ENCODE measurements at places on chromosomes 7 and 10.

DNA sequence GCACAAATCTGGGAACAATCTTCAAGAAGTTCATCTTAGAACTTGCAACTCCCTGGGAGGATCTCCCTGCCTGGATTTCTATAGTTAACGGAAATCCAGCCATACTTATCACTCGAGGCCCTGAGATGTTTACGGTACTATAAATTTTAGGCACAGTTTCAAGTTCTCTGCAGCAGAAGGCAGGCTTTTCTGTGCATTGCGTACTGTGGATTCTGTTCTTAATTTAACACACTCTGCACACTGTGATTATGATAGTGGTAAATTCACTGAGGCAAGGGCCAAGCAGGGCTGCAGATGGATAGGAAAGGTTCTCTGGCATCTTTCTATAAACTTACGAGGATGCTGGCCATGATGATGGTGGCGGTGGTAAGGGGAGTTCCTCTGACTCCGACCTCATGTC lies 10.6 kb downstream of the INHBA start:
- DNase-seq: no peak

DNA sequence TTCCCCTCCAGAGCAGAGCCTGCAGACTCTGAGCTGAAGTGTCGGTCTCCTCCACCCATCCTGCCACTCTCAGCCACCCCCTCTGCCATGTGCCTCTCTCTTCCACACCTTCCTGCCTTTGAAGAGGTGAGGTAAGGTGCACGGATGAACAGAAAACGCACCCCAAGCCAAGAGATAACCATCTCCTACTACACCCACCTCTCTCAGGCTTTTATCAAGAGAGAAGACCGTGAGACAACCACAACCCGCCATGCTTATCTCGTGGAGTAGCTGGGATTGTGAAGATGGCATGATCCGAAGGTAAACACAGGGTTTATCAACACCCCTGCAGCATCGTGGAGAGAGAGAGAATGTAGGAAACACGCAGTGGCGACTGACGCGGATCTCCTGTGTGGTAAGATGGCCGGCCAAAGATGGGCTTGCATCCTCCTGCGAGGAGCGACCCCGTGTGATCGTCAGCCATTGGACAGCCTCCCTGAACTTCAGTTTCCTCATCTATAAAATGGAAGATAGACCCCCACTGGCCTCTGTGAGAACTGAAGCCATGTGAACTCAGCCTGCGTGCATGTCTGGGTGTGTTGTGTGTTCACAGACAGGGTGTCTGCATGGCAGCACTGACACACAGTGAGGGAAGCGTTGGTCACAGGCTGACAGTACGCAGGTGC lies 219.0 kb downstream of the DIP2C start:
- no peak for DNase-seq

DNA sequence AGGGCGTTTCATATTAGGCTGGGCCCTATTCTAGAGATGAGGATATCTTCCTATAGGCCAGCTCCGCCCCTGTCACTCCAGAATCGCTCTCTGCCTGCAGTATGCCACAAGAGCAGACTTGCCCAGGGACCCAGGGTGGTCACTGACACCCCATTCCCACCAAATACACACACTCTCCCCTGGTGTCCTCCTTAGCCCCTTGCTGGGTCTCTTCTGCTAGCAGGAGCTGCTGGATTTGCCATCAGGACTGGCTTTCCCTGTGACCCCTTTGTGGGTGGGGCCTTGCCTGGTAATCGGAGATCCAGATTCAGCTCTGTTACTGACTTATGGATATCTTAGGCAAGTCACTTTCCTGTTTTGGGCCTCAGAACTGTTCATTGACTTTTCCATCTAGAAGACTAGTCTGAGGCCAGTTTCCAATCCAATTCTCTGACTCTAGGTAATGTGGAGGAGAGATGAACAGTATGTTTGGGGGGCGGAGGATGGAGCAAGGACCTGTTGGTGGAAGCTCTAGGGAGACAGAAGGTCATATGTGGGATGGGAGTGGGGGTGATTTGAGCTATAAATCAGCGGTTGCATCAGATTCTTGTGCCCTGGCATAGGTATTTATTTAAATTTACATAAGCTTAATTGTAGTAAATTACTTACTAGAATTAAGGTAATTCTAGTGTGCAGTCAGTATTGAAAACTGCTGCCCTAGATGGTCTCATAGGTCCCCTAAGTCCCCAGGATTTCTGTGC lies 1.6 kb downstream of the TSPAN15 start:
- DNase-seq: no peak

DNA sequence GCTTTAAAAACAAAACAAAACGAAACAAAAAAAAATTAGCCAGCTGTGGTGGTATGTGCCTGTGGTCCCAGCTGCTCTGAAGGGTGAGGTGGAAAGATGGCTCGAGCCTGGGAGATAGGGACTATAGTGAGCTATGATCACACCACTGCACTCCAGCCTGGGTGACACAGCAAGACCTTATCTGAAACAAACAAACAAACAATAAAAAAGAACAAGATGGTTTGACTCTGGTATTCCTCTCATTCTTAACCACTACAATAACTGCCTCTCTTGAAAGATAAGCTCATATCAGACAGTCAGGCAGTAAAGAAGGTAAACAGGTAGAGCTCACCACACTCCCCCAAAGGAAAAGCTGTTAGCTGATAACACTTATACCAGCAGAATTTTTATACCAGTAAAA lies 14.1 kb upstream of the DUSP5 start:
- no peak for DNase-seq

DNA sequence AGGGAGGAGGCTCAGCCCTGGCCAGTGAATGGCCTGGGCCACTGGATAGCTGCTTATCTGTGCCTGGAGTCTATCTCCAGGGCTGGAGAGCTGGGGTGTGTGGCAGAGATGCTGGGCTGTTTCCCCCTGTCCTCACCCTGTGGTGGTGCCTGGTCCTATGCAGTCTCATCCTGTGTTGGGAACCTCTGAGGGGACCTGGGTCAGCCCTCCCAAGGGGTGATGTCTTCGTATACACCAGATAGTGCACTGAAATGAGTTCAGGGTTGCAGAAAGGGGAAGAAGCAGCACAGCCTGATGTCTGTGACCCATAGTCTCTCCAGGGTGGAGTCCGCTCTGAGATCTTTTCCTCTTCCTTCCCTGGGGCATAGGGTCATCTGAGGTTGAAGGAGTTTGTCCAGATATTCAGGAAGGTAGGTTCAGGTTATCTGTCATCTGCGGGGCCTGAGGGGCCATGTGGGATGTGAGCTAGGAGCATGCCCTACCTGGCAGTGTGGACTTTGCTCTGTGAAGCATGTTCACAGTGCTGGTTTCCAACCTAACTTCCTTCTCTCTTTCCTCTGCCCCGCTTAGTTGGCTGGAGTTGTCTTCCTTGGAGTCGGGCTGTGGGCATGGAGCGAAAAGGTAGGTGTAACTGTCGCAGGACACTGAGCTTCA lies 33.4 kb upstream of the SH2D4B start:
- DNase-seq: no peak

- DNase-seq: no peak
These were observed 91.6 kb downstream of the WDR37 start for GRCh38 chr10:1147810-1148209.

GRCh38 chr10:124579011-124579399 lies 117.4 kb downstream of the LHPP start:
- peak; percentile 23 for DNase-seq

DNA sequence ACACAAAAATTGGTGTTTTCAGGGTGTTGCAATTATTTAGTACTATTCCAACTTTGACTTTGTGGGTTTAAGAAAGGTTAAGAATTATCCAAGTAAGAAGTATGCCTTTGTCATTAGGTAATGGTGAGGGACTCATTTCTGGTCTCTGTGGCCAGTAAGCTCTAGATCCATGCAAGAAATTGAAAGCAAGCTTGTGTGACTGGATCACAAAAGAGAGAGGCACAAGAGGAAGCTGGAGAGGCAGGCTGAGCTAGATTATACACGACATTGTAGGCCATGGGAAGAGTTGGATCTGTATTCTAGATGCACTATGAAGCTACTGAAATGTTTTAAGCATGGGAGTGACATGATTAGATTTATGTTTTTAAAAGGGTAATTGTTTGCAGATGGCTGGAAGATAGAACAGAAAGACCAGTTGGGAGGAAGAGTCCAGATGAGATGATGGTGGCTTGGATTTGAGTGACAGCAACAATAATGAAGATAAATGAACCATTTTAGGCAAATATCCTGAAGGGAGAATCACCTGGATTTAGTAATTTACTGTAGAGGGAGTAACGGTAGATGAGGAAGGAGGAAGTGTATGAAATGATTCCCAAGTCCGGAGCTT lies 50.0 kb downstream of the CALD1 start:
- no peak for DNase-seq

DNA sequence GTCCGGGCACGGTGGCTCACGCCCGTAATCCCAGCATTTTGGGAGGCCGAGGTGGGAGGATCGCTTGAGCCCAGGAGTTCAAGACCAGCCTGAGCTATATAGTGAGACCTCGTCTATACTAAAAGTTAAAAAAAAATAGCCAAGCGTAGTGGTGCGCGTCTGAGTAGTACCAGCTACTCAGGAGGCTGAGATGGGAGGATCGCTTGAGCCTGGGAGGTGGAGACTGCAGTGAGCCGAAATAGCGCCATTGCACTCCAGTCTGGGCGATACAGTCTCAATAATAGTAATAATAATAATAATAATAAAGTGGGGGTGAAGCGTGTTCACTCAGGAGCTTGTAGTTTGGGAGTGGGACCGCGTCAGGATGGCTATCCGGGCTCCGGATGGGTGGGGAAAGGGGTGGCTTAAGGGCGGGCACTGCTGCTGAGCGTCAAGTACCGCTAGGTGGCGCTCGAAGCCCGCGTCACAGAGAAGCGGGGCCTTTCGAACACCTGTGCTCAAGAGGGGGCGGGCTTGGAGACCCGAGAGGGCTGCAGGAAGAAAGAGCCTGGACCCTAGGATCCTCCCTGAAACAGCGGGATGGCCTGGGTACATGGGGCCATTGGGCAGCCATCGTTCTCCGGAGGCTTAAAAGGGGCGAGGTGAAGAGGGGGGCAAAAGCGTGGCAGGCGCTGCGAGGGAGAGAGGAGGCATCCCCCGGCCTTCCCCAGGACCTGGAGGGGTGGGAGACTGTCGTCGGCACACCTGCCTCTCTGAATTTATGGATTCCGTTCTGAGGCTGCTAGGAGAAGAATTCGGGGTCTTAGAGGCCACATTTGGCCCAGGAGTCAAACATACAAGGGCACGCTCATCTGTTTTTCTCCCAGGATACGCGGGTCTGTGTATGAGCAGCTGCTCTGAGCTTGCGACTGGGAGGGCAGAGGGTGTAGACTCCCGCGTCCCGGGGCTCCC lies 14.5 kb downstream of the LBX1 start:
- DNase-seq: peak; percentile 72

GRCh38 chr7:100829150-100829716 lies 1.9 kb upstream of the EPHB4 start:
- peak; percentile 90 for DNase-seq

GRCh38 chr7:11120068-11120664 lies 146.5 kb downstream of the PHF14 start:
- DNase-seq: no peak

DNA sequence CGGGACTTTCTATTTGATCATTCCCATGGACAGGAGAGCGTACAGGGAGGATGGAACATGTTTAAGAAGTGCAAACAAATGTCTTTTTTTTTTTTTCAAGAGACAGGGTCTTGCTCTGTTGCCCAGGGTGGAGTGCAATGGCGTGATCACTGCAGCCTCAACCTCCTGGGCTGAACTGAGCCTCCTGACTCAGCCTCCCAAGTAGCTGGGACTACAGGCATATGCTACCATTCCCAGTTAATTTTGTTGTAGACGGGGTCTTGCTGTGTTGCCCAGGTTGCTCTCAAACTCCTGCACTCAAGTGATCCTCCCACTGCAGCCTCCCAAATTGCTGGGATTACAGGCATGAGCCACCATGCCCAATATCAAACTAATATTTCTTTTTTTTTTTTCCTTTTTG lies 40.5 kb downstream of the SPDYE5 start:
- no peak for DNase-seq

DNA sequence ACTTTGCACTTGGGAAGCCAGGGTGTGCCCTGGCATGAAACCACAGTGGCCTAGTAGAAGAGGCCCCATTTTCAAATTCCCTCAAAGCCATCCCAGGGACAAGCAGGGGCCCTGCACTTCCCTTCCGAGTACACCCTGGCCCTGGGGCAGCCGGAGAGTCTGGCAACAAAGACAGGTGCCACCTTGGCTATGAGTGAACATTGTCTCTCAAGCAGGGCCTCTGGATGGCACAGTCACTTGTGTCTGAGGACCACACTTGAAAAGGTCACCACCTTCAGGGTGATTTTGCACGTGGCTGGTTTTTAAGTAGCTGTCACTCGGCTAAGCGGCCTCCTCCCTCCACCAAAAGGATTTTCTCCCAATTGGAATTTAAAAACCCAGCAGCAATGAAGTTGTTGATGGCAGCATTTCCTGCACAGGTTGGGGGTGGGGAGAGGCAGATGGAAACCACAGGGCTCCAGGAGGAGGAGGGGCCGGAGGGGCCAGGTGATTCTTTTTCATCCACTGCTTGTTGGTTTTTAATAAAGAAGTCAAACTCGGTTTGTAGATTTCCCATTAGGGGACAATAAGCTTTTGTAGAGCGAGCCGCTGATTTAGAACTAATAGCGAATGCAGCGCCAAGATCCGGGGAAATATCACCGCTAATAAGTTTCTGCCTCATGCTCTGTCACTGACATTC lies 33.9 kb downstream of the C10orf105 start:
- DNase-seq: no peak

DNA sequence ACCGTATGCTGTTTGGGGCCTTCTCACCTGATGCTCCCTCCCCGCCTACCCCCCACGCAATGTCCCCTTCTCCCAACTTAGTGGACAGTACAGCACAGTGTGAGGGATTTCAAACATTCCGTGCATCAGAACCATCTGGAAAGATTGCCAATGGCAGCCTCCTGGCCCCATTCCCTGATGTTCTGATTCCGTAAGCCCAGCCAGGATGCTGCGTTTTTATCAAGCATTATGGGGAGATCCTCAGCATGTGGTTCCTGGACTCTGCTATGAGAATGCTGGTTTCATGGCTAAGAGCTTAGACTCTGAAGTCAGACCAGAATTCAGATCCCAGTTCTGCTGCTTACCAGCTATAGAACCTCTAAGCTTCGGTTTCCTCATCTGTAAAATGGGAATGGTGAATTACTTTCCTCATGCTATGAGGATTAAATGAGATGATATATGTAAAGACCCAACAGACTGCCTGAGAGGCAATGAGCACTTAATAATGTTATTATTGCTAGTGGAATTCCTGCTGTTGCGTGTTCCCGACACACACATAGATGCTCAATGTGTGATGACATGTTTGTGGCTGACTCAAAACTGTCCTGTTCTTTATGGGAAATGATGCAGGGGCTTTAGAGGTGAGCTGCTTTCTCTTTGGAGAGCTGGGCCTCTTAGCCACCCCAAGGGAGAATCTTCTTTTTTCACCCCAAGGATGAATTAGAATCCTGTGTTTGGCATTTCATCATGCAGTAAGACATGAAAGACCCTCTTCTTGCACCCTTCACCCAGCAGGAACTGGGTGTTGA lies 60.8 kb upstream of the SMNDC1 start:
- DNase-seq: no peak
